GM23248 (cell line): ENCODE measurements at places on chromosomes 1 and 21. TPM values are rescaled to one million over a fixed set of nuclear protein-coding genes. Genes with fewer than 3 reads are reported as not detected.

DNA sequence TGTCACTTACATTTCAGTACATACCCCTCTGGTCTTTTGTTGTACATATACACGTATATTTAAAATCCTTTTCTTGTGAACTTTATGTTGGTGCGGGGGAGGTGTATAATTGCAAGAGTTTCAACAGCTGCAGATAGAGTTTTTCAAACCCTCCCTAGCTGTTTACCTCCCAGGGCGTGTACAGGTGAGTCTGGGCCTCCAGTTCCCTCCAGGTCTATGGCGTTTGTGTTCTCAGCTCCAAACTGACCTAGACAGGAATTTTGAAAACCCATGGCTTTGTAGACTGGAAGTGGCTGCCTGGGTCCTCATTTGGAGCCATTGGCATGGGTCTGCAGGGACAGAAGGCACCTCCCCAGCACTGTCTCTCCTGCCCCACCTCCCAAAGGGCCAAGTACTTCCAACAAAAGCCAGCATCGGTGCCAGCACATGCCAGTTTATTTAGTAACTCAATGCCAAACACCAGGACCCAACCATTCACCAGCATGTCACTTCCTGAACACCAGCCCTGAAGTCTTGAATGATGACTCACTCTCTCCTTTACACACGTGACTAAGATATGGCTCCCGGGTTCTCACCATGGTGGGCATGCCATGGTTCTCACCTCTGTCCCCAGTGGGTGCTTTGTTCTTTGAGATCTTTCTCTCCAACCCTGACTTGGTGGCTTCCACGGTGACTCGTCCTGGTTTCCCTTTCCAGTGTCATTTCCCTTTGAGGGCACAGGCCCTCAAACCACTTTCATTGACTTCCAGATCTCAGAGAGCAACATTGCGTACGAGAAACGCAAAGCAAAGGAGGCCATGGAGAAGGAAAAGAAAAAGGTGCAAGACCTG, 57.3 kb upstream of the EFHD2 start:
- no peaks in the 10 kb centered on the region for H3K27me3 ChIP-seq
- peak; percentile 91 for DNase-seq
- no peak overlapping the region for H3K4me3 ChIP-seq
- H3K4me1 ChIP-seq: peaks cover 42% of the 10 kb centered on the region

DNA sequence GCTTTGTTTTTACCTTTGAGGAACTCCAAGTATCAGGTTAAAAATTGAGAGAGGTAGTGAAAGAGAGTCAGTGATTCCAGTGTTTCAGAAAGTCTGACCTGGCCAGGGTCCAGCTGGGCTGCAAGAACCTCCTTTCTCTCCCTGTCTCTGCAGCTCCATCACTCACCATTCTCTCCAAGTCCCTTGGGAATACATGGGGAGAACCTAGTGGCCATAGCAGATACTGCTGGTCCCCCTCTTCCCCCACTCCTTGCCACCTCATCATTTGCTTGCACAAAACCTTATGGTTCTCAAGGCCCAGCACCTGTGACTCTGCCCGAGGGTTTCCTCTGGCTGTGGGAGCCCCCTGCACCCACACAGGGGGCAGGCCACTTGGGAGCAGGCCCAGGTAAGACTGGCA, 279.5 kb downstream of the KIF26B start:
- no peaks in the 10 kb centered on the region for H3K4me1 ChIP-seq
- H3K27me3 ChIP-seq: no peaks in the 10 kb centered on the region
- H3K36me3 ChIP-seq: no peaks in the 10 kb centered on the region; the same call in 1 of the 2 replicates
- H3K27ac ChIP-seq: no peak overlapping the region
- DNase-seq: peak; percentile 40
- no peak overlapping the region for H3K4me3 ChIP-seq

- H3K36me3 ChIP-seq: no peaks in the 10 kb centered on the region
- no peaks in the 10 kb centered on the region for H3K27me3 ChIP-seq
- peak overlapping the region; percentile 69 for H3K4me3 ChIP-seq
- H3K4me1 ChIP-seq: peaks cover 23% of the 10 kb centered on the region
Measured at GRCh38 chr1:6859415-6860343, 74.4 kb downstream of the CAMTA1 start.

DNA sequence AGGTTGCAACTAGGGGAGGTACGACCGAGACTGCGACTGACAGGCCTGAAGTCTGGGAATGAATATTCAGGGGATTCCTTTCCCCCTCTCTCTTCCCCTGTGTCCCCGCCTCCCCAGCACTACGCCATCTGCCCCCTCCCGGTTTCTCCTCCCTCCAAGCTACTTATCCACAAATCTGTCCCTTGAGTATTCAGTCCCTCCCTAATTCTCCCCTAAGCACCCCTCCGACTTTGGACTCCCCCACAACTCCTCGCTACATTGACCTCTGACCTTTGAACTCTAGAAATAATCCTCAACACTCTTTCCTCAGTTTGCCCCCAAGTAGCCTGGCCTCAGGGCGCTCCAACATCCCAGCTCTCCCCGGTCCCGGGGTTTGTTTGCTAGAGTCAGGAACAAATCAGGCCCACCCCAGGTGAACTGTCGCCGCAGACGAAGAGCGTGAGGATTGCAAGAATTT, 393 bp downstream of the LYSMD1 start:
- peak overlapping the region; percentile 61 for H3K27ac ChIP-seq
- H3K27me3 ChIP-seq: no peaks in the 10 kb centered on the region
- H3K4me3 ChIP-seq: peak overlapping the region; percentile 90
- H3K4me1 ChIP-seq: peaks cover 20% of the 10 kb centered on the region
- peaks cover 16% of the 10 kb centered on the region; the same call in 1 of the 2 replicates for H3K36me3 ChIP-seq
- DNase-seq: peak; percentile 74

DNA sequence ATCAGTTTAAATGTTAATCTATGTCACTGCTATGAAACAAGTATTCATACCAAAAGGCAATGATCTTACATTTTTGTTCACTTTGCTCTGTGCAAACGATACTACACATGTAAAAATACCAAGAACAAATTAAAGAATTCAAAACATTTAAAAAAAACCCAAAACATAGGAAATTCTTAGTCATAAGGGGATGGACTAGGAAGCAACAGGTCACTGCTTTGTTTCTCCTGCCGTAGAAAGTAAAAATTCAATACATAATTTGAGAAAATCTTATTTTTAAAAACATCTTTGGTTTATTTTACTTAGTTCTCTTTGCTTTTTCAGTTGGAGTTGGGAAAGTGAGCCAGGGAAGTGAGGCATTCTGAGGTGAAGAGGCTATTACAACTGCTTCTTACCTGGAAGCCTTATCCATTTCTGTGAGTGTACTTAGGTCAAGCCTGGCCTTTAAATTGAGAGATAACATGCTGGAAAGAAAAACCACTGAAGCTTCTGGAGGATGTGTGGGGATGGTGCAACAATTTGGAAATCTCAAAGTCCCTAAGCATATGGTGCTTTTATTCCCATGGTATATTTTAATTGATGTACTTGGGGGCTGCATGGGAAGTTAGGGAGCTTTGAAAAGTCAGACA, 183.5 kb downstream of the CDC42BPA start:
- H3K4me3 ChIP-seq: no peak overlapping the region
- peaks cover 18% of the 10 kb centered on the region for H3K36me3 ChIP-seq
- peaks cover 4% of the 10 kb centered on the region; the same call in 1 of the 2 replicates for H3K4me1 ChIP-seq
- no peak overlapping the region for H3K27ac ChIP-seq
- H3K27me3 ChIP-seq: no peaks in the 10 kb centered on the region

- peaks cover 39% of the 10 kb centered on the region for H3K27me3 ChIP-seq
- H3K27ac ChIP-seq: no peak overlapping the region
- H3K4me1 ChIP-seq: no peaks in the 10 kb centered on the region
- H3K36me3 ChIP-seq: no peaks in the 10 kb centered on the region
Measured at GRCh38 chr1:26419494-26419893, 8.9 kb downstream of the LIN28A start.

GRCh38 chr1:223716302-223716862, 4.0 kb downstream of the CAPN2 start:
- H3K4me3 ChIP-seq: peak overlapping the region; percentile 89
- H3K4me1 ChIP-seq: peaks cover 75% of the 10 kb centered on the region
- H3K27ac ChIP-seq: peak overlapping the region; percentile 87
- H3K36me3 ChIP-seq: peaks cover 18% of the 10 kb centered on the region
- peak; percentile 60 for DNase-seq

GRCh38 chr1:48182439-48182838, 40.1 kb upstream of the SLC5A9 start:
- H3K36me3 ChIP-seq: no peaks in the 10 kb centered on the region
- no peak for DNase-seq
- no peak overlapping the region for H3K4me3 ChIP-seq
- no peaks in the 10 kb centered on the region; the same call in 1 of the 2 replicates for H3K27me3 ChIP-seq
- H3K4me1 ChIP-seq: no peaks in the 10 kb centered on the region

DNA sequence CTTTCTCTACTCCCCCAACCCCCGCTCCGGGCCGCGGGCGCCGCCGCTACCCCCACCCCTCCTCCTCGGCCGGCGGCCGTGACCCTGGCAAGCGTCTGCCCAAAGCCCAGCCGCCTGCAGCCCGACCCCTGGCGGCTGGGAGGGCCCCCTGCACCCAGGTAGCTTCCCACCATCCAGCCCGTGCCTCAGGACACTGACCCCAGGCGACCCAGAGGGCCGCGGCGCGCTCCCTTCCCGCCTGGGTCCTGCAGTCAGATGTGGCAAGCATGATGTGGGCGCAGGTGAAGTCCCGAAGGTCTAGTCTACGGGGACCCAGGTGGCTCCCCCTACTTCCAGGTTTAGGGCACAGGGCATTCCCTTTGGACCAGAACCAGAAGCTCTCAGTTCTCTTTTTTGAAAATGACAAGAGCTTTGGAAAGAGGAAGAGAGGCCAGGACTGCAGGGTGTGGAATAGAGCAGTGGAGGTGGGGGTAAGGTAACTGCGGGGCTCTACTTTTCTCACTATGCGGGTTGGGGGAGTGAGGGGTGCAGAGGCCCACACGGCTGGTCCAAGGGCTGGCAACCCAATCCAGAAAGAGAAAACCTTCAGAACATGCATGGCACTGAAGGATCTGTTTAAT, at the start of gene DENND4B:
TSS of gene DENND4B (minus strand) at position 97 of the 620 bp plus-strand sequence. CDS start 2,344 bp downstream, outside the sequence.
- H3K4me3 ChIP-seq: peak within 1 kb of the TSS; percentile 90
- DNase-seq: peak; percentile 89
- H3K27ac ChIP-seq: peak within 1 kb of the TSS; percentile 77
- H3K27me3 ChIP-seq: no peaks in the 10 kb centered on the region
- peaks cover 3% of the 10 kb centered on the region; the same call in 1 of the 2 replicates for H3K4me1 ChIP-seq

GRCh38 chr1:30753660-30754123, 3.9 kb downstream of the LAPTM5 start:
- peaks cover 15% of the 10 kb centered on the region for H3K4me1 ChIP-seq
- no peaks in the 10 kb centered on the region for H3K36me3 ChIP-seq
- DNase-seq: no peak
- no peaks in the 10 kb centered on the region for H3K27me3 ChIP-seq
- no peak overlapping the region for H3K4me3 ChIP-seq

GRCh38 chr1:230713915-230714764, at the start of gene AGT:
Gene AGT (minus strand): TSS chr1:230714122. CDS start chr1:230710823, 3,299 bp downstream.
- peaks cover 3% of the 10 kb centered on the region; the same call in 1 of the 2 replicates for H3K27me3 ChIP-seq
- H3K4me3 ChIP-seq: peak within 1 kb of the TSS; percentile 49
- peak; percentile 90 for DNase-seq
- H3K36me3 ChIP-seq: no peaks in the 10 kb centered on the region
- H3K27ac ChIP-seq: no peak within 1 kb of the TSS

DNA sequence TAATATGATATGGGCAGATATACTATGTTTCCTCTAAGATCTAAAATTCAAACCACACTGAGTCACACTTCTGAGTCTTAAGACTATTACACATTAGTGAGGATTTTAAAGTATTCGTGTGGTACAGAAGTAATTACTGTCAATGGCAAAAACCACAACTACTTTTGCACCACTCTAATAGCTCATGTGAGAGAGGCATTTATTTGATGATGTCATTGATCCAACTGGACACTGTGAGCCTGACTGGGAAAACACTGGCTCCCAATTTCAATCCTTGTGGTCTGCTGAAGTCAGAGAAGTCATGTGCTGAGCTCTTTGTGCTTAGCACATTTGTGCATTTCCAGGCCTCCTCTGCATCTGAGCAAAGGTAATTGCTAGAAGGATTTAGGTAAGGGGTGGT, 377.8 kb downstream of the USH2A start:
- H3K4me1 ChIP-seq: peaks cover 27% of the 10 kb centered on the region
- peak overlapping the region; percentile 60 for H3K27ac ChIP-seq
- no peak overlapping the region for H3K4me3 ChIP-seq

GRCh38 chr1:203268901-203269653, 36.2 kb upstream of the BTG2 start:
- H3K36me3 ChIP-seq: no peaks in the 10 kb centered on the region
- no peak overlapping the region for H3K27ac ChIP-seq
- no peak overlapping the region for H3K4me3 ChIP-seq
- no peaks in the 10 kb centered on the region for H3K4me1 ChIP-seq
- H3K27me3 ChIP-seq: no peaks in the 10 kb centered on the region
- peak; percentile 80 for DNase-seq

- peaks cover 19% of the 10 kb centered on the region for H3K4me1 ChIP-seq
- no peak overlapping the region for H3K27ac ChIP-seq
- no peaks in the 10 kb centered on the region for H3K36me3 ChIP-seq
- no peak overlapping the region for H3K4me3 ChIP-seq
Measured at GRCh38 chr1:40694353-40694874, 2.9 kb downstream of the NFYC start.

DNA sequence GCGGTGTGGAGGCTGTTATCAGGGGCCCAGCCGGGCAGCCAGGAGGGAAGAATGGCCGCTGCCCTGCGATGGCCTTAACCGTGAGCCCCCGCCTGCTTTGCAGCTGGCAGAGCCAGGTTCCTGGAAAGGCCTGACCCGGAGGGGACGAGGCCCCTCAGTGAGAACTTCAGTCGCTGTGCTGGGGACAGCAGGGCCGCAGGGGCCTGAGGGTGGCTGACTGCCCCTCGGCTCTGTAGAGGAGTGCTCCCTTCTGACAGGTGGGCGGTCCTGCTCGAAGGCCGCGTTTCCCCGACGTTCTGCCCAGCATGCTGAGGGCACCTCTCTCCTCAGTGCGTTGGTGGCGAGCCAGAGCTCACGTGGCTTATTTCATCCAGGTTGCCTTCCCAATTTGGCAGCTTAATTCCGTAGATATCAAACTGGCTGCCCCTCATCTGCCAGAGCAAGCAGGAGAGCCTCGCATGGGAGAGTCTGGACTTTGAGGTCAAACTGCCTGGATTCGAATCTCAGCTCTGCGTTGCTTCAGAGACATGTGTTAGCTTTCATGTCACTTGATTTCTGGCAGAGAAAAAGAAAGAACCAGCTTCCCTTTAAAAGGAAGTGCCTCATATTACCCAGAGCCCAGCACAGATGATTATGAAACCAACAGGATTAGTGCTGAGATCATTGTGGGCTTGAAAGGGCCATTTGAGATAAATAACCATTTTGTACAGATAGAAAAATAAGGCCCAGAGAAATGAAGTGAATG, 239.8 kb downstream of the SDCCAG8 start:
- H3K27ac ChIP-seq: peak overlapping the region; percentile 72
- H3K27me3 ChIP-seq: no peaks in the 10 kb centered on the region
- 0 out of 2 replicates have a peak, but pooled peaks cover 8% of the 10 kb centered on the region for H3K36me3 ChIP-seq
- DNase-seq: peak; percentile 80

DNA sequence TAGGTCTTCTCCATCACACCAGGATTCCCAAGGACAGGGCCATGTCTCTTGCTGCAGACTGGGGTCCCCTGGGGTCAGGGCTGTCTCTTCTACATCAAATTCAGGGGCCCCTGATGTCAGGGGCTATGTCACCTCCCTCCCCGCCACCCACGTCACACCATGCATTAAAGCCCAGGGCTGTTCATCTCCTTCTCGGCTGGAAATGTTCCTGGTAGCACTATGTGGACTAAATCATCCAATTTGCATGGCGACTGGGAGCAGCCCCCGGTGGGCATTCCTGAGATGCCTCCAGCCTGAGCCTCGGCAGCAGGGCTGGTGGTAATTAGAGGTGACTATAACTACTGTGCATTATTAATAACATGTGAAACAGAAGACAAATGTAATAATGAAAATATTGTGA, 151.7 kb upstream of the HMGB4 start:
- peak; percentile 71 for DNase-seq
- no peak overlapping the region for H3K4me3 ChIP-seq
- H3K36me3 ChIP-seq: 0 out of 2 replicates have a peak, but pooled peaks cover 7% of the 10 kb centered on the region
- H3K27me3 ChIP-seq: no peaks in the 10 kb centered on the region
- H3K27ac ChIP-seq: peak overlapping the region; percentile 14; the same call in 1 of the 2 replicates

Gene FUCA1
- 11.5 and 15.4 TPM in 2 replicates for total RNA-seq

Gene UBXN10
- 0.11 TPM in 1 of 2 replicates, not detected in the other for total RNA-seq

Gene CELA3A
- not detected in 2 replicates for total RNA-seq

Gene FAAH
- 0.38 and 0.97 TPM in 2 replicates for total RNA-seq

Gene TRIM17
- total RNA-seq: not detected in 2 replicates

Gene IL20
- 0.25 TPM in 1 of 2 replicates, not detected in the other for total RNA-seq

Gene ATP1A4
- not detected in 2 replicates for total RNA-seq
